Spinal cord (tissue), 10 donors: ENCODE measurements at places on chromosomes 1 and 21. TPM values are rescaled to one million over a fixed set of nuclear protein-coding genes. Genes with fewer than 3 reads are reported as not detected.

GRCh38 chr1:87647430-87648177 is 318.9 kb downstream of the LMO4 start:
- no peak for DNase-seq
- H3K36me3 ChIP-seq, result no peaks in the 10 kb centered on the region
- H3K27ac ChIP-seq, result no peak overlapping the region
- no peak overlapping the region for H3K4me3 ChIP-seq
- H3K4me1 ChIP-seq, result no peaks in the 10 kb centered on the region

DNA sequence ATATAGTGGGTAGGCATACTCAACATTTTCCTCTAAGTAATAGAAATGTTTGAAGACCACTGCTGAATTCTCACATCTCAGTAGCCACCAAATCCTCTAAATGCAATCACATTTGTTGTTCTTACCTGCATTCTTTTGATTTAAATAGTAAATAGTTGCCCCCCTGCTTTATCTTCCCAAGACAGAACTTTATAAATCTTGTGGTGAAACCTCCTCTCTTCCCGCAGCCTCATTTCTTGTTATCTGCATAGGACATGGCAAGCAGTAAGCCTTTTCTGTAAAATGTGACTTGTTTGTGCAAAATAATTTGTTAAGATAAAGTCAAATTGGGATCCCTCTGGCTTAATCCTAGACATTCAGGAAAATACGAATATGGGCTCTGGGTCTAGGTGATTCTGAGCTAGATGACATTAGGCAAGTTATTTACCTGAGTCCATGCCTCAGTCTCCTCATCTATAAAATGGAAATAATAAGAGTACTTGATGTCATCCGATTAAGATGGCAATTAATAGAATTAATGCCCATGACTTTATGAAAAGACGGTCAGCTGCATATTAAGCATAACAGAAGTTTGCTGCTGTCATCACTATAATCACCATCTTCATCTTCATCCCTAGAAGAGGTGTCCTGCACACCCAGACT is 77.7 kb downstream of the LRRC8C start:
- H3K4me3 ChIP-seq, result no peak overlapping the region
- H3K27me3 ChIP-seq, result no peaks in the 10 kb centered on the region
- DNase-seq, result no peak
- no peaks in the 10 kb centered on the region for H3K4me1 ChIP-seq

The AKR7A3 gene
- 2.0 TPM for total RNA-seq

GRCh38 chr1:64505944-64506655 is 36.2 kb downstream of the CACHD1 start:
- H3K36me3 ChIP-seq, result no peaks in the 10 kb centered on the region
- H3K27me3 ChIP-seq, result no peaks in the 10 kb centered on the region
- no peak overlapping the region for H3K27ac ChIP-seq
- no peak for DNase-seq

GRCh38 chr1:25519624-25520023 is 23.8 kb upstream of the LDLRAP1 start:
- no peaks in the 10 kb centered on the region for H3K27me3 ChIP-seq
- H3K4me1 ChIP-seq, result peaks cover 5% of the 10 kb centered on the region
- no peaks in the 10 kb centered on the region for H3K36me3 ChIP-seq
- no peak overlapping the region for H3K4me3 ChIP-seq
- no peak for DNase-seq
- no peak overlapping the region for H3K27ac ChIP-seq

DNA sequence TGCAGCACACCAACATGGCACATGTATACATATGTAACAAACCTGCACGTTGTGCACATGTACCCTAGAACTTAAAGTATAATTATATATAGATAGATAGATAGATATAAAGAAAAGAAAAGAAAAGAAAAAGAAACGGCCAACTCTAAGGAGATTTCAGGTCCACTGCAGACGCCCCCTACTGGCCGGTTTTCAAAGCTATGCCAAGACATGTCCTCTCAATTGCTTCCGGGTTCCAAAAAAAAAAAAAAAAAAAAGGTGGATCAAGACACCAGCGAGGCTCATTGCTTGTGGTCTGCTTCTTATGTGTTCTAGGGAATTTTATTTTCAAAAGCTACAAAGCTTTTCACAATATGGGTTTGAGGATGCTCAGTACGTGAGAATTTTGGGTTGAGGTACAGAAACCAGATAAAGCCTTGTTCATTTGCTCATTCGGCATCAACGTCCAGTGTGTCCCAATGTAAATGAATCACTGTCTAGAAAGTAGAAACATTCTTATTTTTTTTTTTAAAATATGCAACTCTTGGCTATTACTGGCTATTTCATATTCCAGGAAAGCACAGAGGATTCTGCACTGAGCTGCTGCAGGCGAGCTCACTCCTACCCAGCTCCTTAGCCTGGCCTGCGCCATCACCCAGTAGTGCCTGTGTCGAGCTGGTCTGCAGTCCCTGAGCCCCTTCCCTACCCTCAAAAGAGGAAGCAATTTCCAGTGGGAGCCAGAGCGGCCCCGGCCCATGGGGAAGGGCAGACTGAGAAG is 643.0 kb downstream of the KIF26B start:
- no peak overlapping the region for H3K27ac ChIP-seq
- no peaks in the 10 kb centered on the region for H3K36me3 ChIP-seq
- no peaks in the 10 kb centered on the region for H3K4me1 ChIP-seq
- no peaks in the 10 kb centered on the region for H3K27me3 ChIP-seq
- H3K4me3 ChIP-seq, result no peak overlapping the region
- no peak for DNase-seq

GRCh38 chr21:25359724-25360123 is 247.6 kb downstream of the MRPL39 start:
- DNase-seq, result no peak
- H3K4me3 ChIP-seq, result no peak overlapping the region
- H3K4me1 ChIP-seq, result no peaks in the 10 kb centered on the region

The ETNK2 gene
- 22.9 TPM for total RNA-seq

GRCh38 chr1:220809187-220809550 is 22.5 kb downstream of the MTARC1 start:
- DNase-seq, result no peak
- peaks cover 19% of the 10 kb centered on the region for H3K36me3 ChIP-seq
- no peaks in the 10 kb centered on the region for H3K27me3 ChIP-seq
- peak overlapping the region; percentile 71 for H3K27ac ChIP-seq
- no peak overlapping the region for H3K4me3 ChIP-seq

The SFN gene
- 0.30 TPM for total RNA-seq

The CYP4A11 gene
- 0.72 TPM for total RNA-seq

- H3K27me3 ChIP-seq, result no peaks in the 10 kb centered on the region
- no peak for DNase-seq
- no peaks in the 10 kb centered on the region for H3K36me3 ChIP-seq
- no peak overlapping the region for H3K27ac ChIP-seq
- no peaks in the 10 kb centered on the region for H3K4me1 ChIP-seq
- H3K4me3 ChIP-seq, result no peak overlapping the region
Measured at GRCh38 chr1:65955071-65955470, 162.4 kb downstream of the PDE4B start.

DNA sequence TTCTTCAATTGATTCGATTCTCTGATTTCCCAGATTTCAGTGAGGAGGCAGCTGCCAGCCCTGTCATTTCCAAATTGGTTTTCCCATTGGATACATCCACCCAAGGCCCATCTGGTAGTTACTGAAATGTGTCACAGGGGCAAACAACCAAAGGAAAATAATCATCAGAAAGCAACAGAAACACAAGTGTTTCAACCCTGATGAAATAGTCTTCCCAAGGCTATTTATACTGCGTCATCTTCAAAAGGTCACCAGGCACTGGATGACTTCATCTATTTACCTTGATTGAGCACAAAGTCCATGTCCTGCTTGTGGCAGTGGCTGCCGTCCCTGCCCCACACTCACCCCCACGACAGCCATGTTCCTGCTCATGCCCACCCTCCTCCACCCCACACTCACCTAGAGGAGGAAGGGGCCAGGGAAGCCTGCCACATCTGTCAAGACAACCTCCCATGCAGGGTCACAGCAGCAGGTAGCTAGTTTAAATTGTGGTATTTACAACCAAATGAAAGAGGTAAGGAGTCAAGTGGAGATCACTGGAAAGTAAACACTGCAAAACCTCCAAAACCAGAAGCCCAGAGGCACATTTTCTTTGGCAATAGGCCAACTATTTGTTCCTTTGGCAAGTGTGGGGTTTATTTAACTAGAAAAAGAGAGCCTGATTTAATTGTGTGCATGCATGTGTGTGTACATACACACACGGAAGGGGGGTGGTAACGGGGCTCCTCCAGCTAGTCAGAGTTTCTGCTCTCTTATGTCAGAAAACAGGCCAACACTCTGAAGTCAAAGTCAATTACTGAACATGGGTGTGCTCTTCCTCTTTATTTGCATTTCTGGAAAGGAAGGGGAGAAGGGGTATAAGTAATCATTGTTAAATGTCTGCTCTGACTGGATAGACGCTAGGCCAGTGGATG is 49.5 kb upstream of the RAB4A start:
- peaks cover 3% of the 10 kb centered on the region for H3K4me1 ChIP-seq
- H3K36me3 ChIP-seq, result no peaks in the 10 kb centered on the region
- H3K27me3 ChIP-seq, result no peaks in the 10 kb centered on the region
- H3K27ac ChIP-seq, result no peak overlapping the region
- no peak for DNase-seq

GRCh38 chr1:78586572-78586971 is 33.7 kb upstream of the IFI44L start:
- H3K27ac ChIP-seq, result no peak overlapping the region
- no peak overlapping the region for H3K4me3 ChIP-seq
- DNase-seq, result no peak
- no peaks in the 10 kb centered on the region for H3K4me1 ChIP-seq
- H3K27me3 ChIP-seq, result no peaks in the 10 kb centered on the region
- no peaks in the 10 kb centered on the region for H3K36me3 ChIP-seq

- no peaks in the 10 kb centered on the region for H3K27me3 ChIP-seq
- no peak for DNase-seq
- peaks cover 16% of the 10 kb centered on the region for H3K36me3 ChIP-seq
Measured at GRCh38 chr1:2130871-2131289, 63.7 kb downstream of the FAAP20 start.

DNA sequence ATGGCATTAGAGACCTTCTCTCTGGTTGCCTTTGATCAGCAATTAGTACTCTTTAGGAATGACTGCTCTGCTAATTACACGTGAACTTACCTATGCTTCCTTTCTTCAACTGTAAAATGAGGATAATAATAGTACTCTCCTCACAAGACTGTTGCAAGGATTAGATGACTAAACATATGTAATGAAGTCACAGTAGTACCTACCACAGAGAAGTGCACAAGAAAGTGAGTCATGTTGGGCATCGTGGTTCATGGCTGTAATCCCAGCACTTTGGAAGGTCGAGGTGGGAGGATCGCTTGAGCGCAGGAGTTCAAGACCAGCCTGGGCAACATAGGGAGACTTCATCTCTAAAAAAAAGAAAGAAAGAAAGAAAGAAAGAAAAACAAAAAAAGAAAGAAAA is 68.1 kb upstream of the AK4 start:
- no peaks in the 10 kb centered on the region for H3K36me3 ChIP-seq
- H3K4me3 ChIP-seq, result no peak overlapping the region
- no peaks in the 10 kb centered on the region for H3K4me1 ChIP-seq
- H3K27me3 ChIP-seq, result no peaks in the 10 kb centered on the region
- DNase-seq, result no peak
- H3K27ac ChIP-seq, result no peak overlapping the region

DNA sequence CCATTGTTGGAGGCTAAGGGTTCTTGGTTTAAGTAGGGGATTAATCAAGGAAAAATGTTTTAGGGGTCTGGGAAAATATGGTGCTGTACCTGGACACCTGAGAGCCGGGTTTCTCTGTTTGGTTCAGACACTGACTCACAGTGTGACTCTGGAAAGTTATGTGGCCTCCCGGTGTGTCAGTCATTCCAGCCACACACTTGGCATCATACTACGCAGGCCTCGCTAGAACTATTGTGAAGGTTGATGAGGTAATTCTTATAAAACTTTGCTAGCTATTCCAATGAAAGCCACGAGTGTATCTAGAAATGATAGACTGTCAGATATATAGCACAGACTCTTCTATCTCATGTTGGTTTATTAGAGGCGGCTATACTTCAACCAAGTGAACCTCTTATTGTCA is 4.8 kb upstream of the CAMSAP2 start:
- no peak overlapping the region for H3K4me3 ChIP-seq
- H3K4me1 ChIP-seq, result no peaks in the 10 kb centered on the region
- no peaks in the 10 kb centered on the region for H3K27me3 ChIP-seq
- no peaks in the 10 kb centered on the region for H3K36me3 ChIP-seq
- DNase-seq, result no peak
- H3K27ac ChIP-seq, result no peak overlapping the region

The IQGAP3 gene
- total RNA-seq, result 7.3 TPM

DNA sequence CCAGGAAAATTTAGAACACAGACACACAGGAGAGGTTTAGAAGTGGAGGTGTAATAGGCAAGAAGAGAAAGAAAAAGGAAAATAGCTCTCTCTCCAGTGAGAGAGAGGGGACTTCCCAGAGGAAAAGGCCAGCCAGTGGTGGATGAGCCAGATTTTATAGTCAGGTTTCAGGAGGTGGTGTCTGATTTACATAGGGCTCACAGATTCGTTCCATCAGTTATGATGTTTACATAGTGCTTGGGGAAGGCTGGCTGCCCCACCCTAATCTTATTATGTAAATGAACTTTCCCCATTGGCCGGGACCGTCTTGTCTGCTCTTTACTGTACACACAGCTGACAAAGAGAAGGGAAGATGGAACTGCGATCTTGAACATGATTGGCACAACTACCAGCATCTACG is 797.3 kb downstream of the PLA2G4A start:
- no peak overlapping the region for H3K27ac ChIP-seq
- no peaks in the 10 kb centered on the region for H3K4me1 ChIP-seq
- DNase-seq, result no peak
- H3K4me3 ChIP-seq, result no peak overlapping the region

The CRABP2 gene
- total RNA-seq, result 35.6 TPM

The IRF2BP2 gene
- 101 TPM for total RNA-seq

- H3K4me3 ChIP-seq, result no peak overlapping the region
- H3K4me1 ChIP-seq, result peaks cover 33% of the 10 kb centered on the region
- no peak for DNase-seq
- H3K27ac ChIP-seq, result no peak overlapping the region
Measured at GRCh38 chr1:1006305-1007159, 6.6 kb upstream of the HES4 start.

- no peak for DNase-seq
- H3K27me3 ChIP-seq, result no peaks in the 10 kb centered on the region
- H3K36me3 ChIP-seq, result no peaks in the 10 kb centered on the region
Measured at GRCh38 chr1:222867316-222867715, 52.5 kb downstream of the DISP1 start.

The RAB25 gene
- total RNA-seq, result not detected

DNA sequence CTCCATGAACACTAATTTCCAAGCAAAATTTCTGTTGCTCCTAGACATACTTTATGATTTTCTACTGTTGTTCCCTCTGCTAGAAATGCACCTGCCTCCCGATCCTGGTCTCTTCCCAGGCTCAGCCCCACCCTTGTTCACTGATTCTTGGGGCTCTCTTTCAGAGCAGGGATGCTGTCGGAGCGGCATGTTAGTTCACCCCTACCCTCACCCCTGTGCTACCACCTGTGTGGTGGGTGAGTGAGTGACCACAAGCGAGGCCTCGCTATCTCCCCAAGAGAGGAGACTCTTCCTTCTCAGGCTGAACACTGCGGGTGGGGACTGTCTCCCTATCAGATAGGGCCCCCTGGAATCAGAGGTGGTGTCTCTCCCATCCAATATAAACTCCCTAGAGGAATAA is 4.9 kb upstream of the S100A8 start:
- no peaks in the 10 kb centered on the region for H3K4me1 ChIP-seq
- H3K4me3 ChIP-seq, result no peak overlapping the region
- no peak for DNase-seq
- H3K27me3 ChIP-seq, result peaks cover under 1% of the 10 kb centered on the region
- no peak overlapping the region for H3K27ac ChIP-seq
